ENCODE measurements at places on chromosomes 4 and X.

DNA sequence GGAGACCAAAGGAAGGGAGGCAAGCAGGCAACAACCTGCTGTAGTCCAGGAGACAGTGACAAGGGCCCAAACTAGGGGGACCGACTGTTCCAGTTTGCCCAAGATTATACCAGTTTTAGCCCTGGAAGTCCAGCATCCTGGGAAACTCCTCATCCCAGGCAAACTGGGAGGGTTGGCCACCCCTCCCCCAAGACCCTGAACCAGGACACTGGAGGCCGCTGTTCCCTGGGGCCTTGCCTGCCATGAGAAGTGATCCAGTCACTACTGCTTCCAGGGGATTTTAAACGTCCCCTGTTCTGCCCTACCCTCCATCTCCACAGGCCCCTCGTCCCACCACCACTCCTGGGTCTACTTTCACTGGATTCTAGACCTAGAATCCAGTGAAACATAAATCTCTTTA, 4.3 kb upstream of the DGAT2L6 start:
- DNase-seq, result no peak

DNA sequence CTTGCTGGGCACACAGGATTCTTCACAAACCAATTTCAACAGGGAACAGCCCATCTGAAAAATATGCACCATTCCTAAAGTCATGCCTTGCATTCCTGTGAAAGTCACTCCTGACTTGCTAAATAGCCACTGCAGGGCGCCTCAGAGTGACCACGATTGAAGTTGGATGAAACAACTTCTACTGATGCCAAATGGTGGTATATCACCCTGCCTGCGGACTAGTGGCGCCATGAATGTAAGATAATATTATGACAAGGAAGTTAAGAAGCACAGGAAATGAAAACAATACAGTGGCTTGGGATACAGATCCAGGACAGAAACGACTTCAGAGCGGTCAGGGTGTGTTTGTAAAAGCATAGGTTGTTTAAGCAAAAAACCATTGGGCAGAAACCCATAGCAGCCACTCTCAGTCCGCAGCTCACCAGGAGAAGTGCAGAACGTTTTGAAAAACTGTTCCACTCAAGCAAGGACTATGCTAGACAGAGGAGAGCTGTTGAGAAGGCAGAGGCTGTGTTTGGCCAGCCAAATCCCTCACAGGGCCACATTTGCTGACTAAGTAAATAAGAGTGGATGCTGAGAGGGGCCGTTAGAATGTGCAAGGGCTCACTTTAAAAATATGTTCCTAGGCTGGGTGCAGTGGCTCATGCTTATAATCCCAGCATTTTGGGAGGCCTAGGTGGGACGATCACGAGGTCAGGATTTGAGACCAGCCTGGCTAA, 250.4 kb downstream of the PTTG2 start:
- no peak for DNase-seq

GRCh38 chr4:150280081-150280895, 202.0 kb downstream of the DCLK2 start:
- DNase-seq, result no peak

DNA sequence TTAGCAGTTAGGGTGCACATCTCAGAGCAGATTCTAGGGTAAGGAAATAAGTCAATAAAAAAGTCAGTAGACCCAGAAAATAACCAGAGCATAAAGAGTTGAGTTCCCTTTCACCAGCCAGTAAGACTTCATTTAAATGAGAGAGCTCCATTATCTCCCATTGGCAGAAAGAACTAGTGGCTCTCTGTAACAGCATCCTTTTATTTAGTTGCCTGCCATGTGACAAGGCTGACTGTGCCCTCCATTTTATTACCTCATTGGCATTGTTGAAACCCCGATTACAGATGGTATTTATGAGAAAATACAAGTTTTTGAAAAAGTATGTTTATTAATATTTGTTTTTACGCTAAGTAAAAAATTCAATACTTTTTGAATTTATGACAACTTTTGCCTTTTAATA, 859.5 kb upstream of the NDST4 start:
- DNase-seq, result no peak

GRCh38 chrX:150508451-150509367, 59.7 kb upstream of the MTM1 start:
- DNase-seq, result no peak

- no peak for DNase-seq
Observed at GRCh38 chrX:56788229-56788628, 59.2 kb downstream of the NBDY start.

DNA sequence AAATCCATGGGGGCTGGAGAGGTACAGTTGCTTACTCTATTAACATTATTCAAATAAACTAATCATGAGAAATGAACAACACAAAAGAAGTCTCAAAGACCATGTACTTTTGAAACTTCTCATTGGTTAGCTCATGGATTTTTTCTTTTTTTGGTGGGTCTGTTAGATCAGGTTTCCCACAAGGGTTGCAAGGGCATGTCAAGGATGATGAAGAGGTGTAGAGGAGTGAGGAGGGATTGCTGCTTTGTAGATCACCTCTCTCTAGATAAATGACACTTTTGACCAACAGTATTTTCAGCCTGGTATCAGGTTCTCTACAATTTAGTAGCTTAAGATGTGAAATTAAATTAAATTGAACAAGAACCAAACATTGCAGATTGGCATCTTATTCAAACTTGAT, 417.9 kb upstream of the AGA start:
- DNase-seq, result no peak

GRCh38 chrX:49096419-49096818, 16.7 kb upstream of the WDR45 start:
- no peak for DNase-seq

GRCh38 chrX:149493567-149494562, 11.2 kb downstream of the IDS start:
- no peak for DNase-seq

DNA sequence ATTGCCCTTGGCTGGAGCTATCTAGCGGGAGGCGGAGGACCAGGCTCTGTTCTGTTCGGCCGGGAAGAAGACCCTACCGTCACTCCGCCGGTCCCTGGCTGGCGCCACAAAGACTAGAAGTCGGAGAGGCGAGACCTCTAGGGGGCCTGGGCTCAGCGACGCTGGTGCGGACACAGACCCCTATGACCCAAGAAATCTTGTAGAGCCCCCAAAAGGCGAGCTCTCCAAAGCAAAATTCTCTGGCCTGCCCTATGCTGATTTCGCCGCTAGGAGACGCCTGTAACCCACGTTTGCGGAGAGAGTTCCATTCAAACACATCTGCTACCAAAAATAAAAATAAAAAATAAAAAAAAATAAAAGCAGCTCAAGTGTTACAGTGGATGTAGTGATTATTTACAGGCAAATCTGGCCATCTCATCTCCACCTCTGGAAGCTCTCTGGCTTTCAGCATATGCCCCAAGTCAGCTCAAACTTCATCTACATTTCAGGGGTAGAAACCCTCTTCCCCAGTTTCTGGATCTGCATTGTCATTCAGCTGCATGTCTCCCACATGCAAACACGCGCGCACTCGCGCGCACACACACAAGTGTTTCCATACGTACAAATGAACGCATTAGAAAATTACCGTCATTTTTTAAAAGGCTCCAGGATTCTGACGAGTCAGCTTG, 2.4 kb upstream of the PCDH10 start:
- DNase-seq, result no peak
